ENCODE measurements at places on chromosomes 11 and 22.

- DNase-seq: no peak
Observed at GRCh38 chr11:117502779-117503100, 175.1 kb downstream of the CEP164 start.

DNA sequence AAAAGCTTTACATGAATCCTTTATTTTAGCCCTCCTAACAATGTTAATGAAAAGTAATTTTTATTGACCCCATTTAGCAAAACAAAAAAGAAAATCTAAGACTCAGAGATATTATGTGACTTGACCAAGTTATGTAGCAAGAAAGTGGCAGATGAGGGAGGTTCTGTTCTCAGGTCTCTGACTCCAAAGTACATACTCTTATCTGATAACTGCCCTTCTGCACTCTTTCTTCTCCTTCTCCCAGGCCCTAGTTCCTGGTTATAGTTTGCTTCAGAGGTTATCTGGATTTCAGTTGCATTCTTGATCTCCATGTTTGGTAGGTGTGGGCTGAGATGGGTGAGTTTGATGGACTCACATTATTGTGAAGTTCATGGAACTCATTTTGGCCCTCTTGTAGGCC, 4.5 kb downstream of the OR9Q2 start:
- peak; percentile 47 for DNase-seq

DNA sequence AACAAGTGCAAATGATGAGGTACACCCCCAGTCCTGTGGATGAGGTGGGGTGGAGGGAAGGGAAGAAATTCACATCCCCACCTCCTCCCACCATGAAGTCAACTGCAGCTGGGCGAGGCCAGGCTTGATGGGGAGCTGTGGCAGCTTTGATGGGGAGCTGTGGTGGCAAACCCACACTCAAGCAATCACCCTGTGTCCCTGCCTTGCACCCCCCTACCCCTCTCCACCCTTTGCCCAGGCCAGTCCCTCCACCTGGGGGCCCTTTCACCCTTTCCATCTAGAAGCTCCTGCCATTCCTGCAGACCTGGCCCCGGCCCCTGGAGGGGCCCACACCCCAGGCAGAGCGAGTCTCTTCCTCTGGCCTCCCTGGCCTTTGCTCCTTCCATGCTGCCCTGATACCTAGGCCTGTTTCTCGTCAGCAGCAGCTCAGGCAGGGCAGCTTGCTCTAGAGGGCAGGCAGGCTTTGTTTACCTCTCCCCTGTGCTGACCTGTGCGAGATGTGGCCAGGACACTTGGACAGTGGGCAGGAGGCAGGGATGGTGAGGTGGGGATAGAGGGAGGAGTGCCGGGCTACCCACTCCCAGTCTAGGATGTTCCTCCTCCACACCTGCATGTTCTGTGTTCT, 4.5 kb upstream of the FGF3 start:
- DNase-seq: no peak

DNA sequence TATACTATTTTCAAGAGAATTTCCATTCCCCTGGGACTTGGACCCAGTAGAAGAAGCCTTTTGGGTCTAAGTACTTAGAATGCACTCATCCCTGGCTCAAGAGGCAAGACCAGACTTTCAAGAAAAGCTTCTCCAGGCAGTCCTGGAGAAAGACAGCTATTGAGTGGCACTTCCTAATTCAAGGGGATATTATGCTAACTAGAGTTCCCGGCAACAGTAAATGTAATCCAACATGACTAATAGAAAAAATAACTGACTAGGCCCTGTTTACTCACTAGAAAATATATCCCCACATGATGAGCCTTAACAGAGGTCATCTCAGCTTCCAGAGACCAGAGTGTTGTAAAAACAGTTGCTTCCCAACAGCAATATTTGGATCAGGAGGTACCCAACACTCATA, 47.2 kb upstream of the AKIP1 start:
- no peak for DNase-seq

DNA sequence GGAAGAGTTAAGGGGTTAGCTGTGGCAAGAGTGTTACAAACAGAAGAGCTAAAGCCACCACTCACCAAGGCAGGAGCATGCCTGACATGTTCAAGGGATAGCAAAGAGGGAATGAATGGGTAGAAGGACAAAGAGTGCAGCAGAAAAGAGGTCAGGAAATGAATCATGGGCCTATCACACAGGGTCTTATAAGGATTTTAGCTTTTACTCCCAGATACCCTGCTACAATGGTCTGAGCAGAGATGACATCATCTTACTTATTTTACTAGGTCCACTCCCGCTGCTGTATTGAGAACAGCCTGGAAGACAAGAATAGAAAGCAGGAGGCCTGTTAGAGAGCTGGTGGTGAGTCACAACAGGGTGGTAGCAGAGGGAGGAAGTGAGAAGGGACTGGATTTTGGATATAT, 9.8 kb downstream of the TRAF6 start:
- no peak for DNase-seq

DNA sequence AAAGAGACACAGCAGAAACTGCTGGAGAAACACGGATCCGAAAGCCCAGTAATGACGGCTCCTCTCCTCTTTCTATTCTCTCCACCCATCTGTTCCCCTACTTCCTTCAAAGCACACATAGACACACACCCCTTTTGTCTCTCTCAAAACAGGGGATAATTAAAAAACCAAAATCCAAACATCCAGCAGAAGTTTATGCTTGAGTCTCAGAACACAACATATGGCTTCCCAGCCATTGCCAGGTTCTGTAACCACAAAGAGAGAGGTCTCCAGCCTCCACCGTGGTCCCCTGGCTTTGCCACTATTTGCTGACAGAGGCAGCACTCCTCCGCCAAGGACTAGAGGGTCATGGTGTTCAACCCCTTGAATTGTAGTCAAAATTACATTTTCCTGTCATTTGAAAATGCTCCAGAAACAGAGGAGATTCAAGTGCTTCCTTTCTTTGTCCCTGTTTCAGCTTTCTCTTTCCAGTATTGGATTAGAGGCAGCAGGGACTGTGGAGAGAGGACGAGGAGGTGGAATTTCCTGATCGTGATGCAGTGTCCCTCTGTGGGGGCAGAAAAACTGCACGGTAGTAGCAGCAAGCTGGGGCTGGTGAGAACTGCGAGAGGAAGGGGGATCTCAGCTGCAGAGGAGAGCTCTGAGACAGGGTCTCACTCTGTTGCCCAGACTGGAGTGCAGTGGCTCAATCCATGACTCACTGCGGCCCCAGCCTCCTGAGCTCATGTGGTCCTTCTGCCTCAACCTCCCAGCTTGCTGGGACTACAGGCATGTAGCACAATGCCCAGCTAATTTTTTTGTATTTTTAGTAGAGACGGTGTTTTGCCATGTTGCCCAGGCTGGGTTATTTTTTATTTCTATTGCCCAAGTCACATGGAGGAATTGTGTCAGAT, 60.3 kb downstream of the UBASH3B start:
- no peak for DNase-seq

All from Caco-2 (cell line).